ENCODE measurements at places on chromosomes 3 and 15.

DNA sequence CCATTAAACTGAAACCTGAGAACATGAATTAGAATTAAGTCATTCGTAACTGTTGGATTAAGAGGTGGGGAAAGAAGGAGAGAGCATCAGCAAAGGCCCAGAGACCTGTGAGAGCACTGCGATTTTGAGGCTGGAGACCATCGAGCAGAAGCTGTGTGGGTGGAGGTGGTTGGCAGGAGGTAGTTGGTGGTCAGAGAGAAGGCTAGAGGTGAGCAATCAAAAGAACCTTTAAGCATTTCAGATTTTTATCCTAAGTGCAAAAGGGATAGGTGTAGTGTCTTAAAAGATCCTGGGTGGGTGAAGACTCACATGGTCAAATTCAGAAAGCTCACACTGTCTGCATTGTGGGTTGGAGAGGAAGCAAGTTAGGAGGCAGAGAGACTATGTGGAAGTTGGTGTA is 65.1 kb upstream of the TEX264 start:
- DNase-seq: no peak

DNA sequence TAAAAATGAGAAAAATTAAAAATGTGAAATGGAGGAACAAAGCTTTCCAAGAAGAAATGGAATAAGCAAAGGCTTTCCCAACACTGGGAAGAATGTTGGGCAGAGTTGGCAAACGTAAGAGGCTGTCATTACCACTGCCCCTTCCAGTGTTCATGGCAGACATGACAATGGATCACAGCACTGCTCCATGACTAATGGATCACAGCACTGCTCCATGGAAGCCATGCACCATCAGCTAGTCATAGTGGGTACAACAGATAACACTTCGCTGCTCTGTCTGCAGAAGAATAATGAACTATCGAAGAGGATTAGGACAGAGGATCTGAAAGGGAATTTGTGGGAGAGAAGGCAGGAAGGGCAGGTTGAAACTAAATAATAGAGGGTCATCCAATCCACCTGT is 5.0 kb downstream of the CAV3 start:
- no peak for DNase-seq

GRCh38 chr3:37054370-37054769 is 61.1 kb downstream of the MLH1 start:
- DNase-seq: no peak

- peak; percentile 64 for DNase-seq
These were observed 402.1 kb downstream of the CADM2 start for GRCh38 chr3:85360742-85361387.

- no peak for DNase-seq
These were observed 21.8 kb downstream of the ST3GAL6 start for GRCh38 chr3:98784666-98785600.

- no peak for DNase-seq
These were observed 32.0 kb upstream of the GBE1 start for GRCh38 chr3:81793410-81793809.

DNA sequence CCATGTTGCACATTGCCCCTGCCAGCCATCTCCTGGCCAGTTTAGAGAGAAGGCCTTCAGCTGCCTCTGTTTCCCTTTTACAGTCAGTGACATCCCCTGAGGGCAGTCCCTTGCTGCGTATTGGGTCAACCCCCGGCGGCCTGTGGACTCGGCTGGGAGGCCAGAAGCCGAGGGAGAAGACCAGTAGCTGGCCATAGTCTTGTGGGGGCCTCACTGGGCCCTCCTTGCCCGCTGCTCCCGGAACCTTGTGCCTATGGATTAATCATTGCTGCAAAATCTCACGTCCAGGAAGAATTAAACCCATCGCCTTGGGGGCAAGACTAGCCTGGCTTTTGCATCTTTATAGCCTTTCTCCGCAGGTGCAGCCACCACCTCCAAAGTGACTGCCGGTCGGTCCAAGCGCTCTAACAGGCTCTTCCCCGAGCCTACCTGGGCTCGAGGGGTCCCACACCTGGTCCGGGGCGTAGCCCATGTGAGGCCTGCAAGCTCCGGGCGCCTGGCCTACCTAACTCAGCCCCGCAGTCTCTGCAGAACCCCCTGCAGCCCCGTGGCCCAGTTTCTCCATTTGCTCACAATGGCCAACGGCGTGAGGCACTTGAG is 870 bp upstream of the CHAC1 start:
- no peak for DNase-seq

GRCh38 chr3:12722226-12722625 is 36.8 kb downstream of the TMEM40 start:
- no peak for DNase-seq

DNA sequence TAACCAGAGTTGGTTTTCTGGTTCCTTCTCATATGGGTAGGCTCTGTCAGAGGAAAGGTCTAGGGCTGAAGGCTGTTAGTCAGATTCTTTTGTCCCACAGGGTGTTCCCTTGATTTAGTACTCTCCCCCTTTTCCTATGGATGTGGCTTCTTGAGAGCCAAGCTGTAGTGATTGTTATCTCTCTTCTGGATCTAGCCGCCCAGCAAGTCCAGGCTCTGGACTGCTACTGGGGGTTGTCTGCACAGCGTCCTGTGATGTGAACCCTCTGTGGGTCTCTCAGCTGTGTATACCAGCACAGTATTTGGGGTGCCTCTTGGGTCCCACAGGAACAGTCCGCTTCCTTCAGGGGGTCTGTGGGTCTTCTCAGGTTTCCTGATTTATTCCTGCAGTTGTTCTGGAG is 70.8 kb downstream of the PPP2R3A start:
- no peak for DNase-seq

DNA sequence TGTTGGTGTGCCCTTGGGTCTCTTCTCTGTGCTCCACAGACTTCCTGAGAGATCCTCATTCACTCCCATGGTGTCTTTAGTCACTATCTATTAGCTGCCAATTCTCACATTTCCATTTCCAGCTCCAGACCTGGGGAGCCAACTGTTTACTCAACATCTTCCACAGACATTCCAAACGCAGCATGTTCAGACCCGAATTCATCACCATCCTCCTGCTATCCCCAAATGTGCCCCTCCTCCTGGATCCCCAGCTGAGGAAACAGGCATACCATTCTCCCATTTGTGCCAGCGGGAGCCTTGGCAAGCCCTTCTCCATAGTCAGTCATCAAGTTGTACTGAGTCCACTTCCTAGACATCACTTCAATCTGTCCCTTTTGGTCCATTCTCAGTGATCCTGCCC is 67.1 kb downstream of the TAMM41 start:
- DNase-seq: no peak

- no peak for DNase-seq
These were observed 9.3 kb downstream of the RFTN1 start for GRCh38 chr3:16504242-16504641.

- no peak for DNase-seq
These were observed 453.3 kb downstream of the ROBO1 start for GRCh38 chr3:79314544-79314943.

GRCh38 chr3:128697341-128697740 is 28.6 kb upstream of the RAB7A start:
- no peak for DNase-seq

GRCh38 chr3:74135808-74136207 is 478.7 kb downstream of the CNTN3 start:
- DNase-seq: no peak

GRCh38 chr3:167887096-167887495 is 151.6 kb downstream of the SERPINI1 start:
- DNase-seq: no peak

DNA sequence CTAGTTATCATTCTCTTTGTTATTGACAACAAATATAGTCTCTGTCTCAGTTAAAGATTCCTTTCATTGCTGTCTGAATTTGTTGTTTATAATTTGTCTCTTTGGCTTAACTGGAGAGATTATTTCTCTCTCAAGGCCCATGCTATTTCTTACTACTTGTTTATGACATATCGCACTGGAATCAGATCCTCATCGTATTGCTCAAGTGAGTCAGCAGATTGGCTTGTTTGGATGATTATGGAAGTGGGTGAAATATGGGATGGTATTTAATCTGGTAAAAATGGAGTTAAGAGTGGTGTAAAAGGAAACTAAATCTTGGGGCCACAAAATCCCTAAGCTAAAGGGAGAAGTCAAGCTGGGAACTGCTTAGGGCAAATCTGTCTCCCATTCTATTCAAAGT is 613.1 kb downstream of the SI start:
- no peak for DNase-seq

GRCh38 chr3:179765396-179765795 is 112.6 kb downstream of the USP13 start:
- DNase-seq: no peak

DNA sequence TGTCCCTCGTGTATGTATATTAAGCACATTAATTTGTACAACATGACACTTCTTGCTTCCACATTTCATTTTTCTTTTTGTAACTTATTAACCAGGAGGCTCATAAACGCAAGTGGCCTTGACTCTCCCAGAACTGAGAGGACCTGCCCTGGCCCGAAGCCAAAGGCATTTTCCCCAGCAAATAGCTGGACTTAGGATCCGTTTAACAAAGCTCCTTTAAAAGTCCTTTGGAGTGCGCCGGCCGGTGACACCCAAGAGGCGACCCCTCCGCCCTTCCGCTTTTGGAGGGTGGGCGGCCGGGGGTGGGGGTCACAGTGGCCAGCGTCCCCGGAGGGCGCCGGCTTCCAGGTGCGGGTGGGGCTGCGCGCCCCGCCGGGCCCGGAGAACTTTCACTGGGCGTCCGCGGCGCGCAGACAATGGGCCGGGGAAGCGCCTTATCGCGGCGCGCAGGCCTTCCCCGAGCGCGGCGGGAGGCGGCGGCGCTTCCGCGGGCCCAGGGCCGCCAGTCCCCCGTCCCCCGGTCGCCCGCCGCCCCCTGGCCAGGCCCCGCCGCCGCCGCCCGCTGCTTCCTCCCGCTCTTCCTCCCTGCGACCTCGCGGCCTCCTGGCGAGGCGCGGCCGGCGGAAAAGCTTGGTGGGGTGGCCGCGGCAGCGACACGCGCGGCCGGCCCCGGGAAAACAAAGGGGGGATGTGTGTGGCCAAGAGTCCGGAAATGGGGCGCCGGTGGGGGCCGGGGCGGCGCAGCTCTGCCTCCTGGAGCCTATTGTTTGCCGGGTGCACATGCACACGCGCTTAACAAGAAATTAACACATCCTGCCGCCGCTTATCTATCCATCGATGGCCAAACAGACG is 613.4 kb downstream of the MCTP2 start:
- DNase-seq: no peak

GRCh38 chr3:49653621-49654020 is 20.5 kb upstream of the APEH start:
- DNase-seq: no peak

DNA sequence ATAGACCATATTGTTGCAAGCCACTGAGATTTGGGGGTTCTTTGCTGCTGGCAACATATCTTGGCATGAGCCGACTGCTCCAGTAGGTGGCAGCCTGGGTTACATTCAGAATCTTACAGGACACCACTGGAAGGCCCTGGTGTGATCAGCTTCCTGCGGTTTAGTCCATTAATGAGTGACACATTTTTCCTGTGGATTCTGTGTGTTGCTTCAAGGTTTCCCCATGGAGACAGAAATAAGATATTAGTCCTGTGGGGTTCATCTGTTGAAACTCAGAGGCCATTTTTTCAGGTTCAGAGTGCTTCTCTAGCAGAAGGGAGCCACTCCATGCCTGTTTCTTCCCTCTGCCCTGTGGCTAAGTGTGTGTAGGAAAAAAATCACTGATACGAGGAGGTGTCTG is 116.2 kb downstream of the MFSD1 start:
- DNase-seq: peak; percentile 6

GRCh38 chr15:97683831-97684230 is 276.7 kb upstream of the ARRDC4 start:
- no peak for DNase-seq

- no peak for DNase-seq
These were observed 112.4 kb upstream of the TLE3 start for GRCh38 chr15:70210076-70210475.

GRCh38 chr3:183959214-183959613 is 58.5 kb downstream of the ABCC5 start:
- no peak for DNase-seq

- no peak for DNase-seq
These were observed 130.0 kb upstream of the NANOGP8 start for GRCh38 chr15:35215093-35215492.

- no peak for DNase-seq
These were observed 51.9 kb upstream of the CDIN1 start for GRCh38 chr15:36527235-36528162.

DNA sequence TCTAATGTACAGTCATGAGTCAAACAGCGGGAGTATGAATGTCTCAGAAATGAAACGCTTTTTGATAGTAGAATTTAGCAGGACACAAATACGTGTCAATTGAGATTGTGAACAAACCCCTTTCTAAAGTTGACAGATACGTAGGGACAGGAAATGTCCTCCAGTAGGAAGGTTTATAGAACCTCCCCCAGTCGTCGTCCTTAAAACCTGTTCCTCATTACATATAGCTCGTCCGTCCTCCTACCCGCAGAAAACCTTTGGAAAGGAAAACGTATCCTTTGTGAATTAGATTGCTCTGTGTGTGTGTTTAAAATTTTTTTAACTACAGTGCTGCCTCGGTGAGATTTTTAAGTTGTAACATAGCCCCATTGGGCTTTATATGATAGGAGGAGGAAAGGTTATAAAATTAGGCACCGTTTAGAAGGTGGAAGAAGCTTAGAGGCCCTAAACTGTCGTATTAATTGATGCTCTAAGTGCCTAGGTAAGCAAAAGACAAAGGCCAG is 4.1 kb downstream of the UBE2E1 start:
- no peak for DNase-seq

DNA sequence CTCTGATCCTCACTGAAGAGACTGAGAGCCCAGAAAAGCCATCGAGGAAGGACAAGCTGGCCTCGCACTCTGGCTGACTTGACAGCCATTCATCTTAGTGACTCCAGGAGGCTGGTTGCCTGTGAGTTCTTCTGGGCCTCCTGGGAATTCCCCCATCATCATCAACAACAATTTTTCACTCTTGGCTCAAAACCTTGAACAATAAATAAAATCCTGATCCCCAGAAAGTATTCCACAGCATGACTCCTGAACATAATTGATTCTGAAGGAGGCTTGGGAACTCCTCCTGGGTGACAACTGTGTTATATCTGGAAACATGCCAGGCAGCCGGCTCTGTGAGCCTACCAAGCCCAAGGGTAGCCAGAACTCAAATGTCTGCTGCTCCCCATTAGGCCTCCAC is 188.6 kb downstream of the SHQ1 start:
- no peak for DNase-seq

GRCh38 chr15:91521548-91521947 is 332.0 kb upstream of the SLCO3A1 start:
- DNase-seq: no peak

DNA sequence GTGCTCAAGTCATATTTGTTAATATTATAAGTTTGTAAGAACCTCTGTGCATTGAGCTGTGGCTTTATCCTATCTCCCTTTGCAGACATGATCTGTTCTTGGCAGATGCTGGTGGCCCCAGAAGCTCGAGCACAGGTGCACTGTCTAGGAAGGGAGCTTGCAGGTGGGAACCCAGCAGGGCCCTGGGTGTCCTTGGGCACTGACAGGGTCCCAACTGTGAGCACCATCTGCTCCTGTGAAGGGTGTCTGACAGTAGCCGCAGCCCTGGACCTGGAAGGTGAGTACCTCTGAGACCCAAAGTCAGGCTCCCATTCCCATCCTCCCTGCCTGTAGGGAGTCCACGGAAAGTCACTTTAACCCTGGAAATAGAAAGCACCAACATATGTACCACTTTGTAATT is 2.4 kb upstream of the REC114 start:
- DNase-seq: no peak

- DNase-seq: no peak
These were observed 101.6 kb upstream of the PRR20G start for GRCh38 chr3:127389420-127389819.
